ENCODE measurements at places on chromosomes 13 and 19.
A peak's percentile ranks its signal among the peaks of the same experiment; 100 is the strongest.

DNA sequence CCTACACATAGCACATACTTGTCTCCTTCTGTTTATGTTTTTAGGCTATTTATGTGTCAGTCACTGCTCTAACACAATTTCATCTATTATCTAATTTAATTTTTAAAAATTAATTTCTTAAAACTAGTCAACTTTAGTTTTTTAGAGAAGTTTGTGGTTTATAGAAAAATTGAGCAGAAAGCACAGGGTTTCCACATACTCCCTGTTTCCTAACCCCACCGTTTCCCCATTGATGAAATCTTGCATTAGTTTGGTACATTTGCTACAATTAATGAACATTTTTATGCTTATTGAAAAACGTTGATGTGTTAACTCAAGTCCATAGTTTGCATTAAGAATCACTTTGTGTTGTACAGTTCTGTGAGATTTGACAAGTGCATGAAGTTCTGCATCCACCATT is 53.5 kb downstream of the TNFSF13B start:
- no peak for DNase-seq

- DNase-seq: no peak
Measured at GRCh38 chr13:96071504-96071903, 18.3 kb upstream of the UGGT2 start.

GRCh38 chr13:110712849-110713641 is 455 bp upstream of the ING1 start:
- DNase-seq: peak; percentile 99

DNA sequence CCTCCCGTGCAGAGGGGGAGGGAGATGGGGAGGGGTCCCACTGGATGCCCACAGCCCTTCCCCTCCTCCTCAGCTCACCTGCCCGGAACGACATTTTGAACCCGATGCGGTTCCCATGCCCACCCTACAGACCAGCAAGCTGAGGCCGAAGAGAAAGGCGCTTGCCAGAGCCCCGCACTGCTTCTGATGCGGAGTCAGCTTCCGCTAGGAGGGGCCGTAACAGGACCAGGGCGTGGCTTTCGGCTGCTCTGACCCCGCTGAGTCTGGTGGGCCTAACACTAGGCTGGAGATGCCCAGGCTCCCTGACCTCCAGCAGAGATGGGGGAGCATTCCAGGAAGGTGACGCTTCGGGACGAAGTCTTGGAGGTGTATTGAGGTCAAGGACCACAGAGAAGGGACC is 6.7 kb downstream of the ONECUT3 start:
- DNase-seq: no peak

GRCh38 chr13:58706421-58706820 is 1074.9 kb downstream of the PCDH17 start:
- no peak for DNase-seq

DNA sequence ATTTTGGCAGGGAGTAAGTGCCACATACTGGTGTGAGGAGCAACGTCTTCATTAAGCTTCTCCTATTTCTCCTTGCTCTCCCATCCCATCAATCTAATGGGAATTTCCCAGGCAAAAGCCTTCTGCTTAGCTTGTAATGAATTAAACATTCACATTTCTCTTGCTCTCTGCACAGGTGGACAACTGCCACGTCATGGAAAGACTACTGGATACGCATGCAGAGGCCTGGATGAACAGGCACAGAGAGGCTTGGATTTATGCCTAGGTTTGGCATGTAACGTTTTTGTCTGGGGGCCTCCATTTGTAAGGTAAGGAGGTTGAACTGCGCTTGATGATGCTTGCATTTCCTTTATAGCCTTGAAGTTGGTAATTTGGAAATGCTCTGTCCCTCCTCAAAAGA is 374.8 kb downstream of the KLF12 start:
- no peak for DNase-seq

DNA sequence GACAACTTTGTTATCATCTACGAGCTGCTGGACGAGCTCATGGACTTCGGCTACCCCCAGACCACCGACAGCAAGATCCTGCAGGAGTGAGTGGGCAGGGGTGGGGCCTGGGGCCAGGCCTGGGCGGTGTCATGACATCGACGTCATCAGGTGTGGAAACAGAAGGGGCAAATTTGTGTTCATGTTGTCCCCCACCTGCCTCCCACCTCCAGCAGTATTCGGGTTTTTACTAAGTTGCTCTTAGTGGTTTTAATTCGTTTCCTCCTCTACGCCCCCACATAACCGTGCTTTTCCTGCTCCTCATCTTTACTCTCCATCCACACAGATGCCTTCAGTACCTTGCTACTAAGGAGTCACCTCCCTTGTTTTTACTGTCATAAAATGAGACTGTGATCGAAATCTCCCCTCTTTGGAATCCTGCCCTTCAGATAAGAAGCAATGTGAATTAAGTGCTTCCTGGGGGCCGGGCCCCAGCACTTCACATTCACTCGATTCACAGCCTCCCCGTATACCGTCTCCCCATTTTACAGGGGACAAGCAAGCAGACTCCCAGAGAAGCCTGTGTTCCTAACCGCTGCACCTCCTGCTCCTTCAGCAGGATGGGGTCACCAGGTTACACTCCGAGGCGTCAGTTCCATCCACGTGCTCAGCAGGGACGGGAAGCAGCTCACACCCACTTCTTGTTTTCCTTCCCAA is 10.5 kb downstream of the AP1M1 start:
- no peak for DNase-seq

GRCh38 chr19:53646144-53646543 is 14.3 kb downstream of the DPRX start:
- no peak for DNase-seq

GRCh38 chr19:7618348-7618747 is 11.0 kb downstream of the XAB2 start:
- DNase-seq: no peak

- no peak for DNase-seq
Measured at GRCh38 chr19:15260939-15261338, 28.7 kb upstream of the EPHX3 start.

DNA sequence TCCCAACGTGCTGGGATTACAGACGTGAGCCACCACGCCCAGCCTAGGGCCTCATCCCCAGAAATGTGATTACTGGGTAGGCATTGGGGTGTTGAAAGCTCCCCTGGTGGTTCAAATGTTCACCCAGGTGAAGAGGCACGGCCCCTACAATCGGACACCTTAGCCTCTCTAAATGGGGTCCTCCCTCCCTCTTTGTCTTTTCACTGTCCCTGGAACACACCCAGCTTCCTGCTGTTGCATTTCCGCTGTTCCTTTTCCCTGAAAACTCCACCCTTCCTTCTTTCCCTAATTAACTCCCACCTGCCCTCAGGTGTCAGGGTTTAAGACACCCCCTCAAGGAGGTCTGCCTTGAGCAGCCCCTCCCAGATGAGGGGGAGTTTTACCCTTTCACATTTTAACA is 3.6 kb upstream of the PRODH2 start:
- no peak for DNase-seq

GRCh38 chr13:79271616-79272015 is 134.4 kb downstream of the RBM26 start:
- DNase-seq: no peak

DNA sequence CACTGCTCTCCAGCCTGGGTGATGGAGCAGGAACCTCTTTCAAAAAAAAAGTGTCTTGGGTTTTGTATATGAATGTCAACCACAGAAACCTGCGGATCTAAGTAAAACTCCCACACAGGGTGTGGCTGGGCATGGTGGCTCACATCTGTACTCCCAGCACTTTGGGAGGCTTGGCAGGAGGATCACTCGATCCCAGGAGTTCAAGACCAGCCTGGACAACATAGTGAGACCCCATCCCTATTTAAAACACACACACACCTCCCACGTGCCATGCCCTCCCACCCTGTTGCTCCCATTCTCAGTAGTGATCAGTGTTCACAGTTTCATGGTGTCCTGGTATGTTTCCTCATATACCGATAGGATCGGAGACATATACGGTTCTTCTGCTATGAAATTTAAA is 9.2 kb downstream of the TMED1 start:
- DNase-seq: no peak

DNA sequence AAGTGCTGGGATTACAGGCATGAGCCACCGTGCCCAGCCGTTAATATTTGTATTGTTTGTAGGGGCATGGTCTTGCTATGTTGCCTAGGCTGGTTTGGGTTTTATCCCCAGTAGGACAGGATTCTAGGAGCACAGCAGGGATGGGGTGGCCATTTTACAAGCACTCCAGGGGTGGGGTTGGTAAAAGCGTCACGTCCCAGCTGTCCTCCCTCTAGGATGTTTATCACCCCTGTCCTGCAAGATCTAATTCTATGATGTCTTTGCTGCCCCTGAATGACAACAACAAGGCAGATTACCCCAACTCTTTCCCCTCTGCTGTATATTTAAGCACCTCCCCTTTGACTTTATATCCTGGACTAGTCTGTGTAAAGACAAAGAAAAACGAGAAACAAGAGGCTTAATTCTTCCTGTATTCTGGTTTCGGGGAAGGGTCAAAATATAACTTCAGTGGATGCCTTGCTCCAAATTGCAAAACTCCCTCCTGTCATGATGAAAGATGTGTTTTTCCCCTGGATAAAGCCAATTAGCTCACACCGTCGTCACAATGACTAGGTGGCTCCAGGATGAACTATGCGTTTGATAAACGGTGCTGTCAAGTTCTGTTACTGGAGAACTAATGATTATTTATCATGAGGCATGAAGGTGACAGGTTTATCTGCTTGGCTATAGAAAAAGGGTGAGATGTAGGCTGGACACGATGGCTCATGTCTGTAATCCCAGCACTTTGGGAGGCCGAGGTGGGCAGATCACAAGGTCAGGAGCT is 27.8 kb upstream of the OR1M1 start:
- no peak for DNase-seq

GRCh38 chr19:15091918-15092753 is 10.1 kb downstream of the OR1I1 start:
- no peak for DNase-seq

- no peak for DNase-seq
Measured at GRCh38 chr13:27496006-27496405, 45.6 kb upstream of the MTIF3 start.

DNA sequence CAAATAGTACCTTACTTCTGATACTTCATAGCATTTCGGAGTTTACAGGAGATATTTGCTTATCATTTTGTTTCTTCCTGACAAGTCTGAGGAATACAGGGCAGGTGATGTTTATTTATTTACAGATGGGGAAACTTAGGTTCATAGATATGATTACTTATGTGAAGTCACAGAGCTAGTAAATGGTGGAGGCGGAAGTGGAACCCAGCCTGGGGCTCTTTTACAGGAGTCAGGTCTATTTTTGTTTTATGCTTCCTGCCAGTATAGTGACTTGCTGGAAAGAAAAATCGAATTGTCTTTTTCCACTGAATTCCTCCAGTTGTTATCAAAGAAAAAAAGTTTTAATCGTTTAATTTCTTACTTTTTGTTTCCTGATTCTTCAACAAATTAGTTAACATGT is 66.5 kb downstream of the DGKH start:
- DNase-seq: no peak

Measured in activated CD8-positive, alpha-beta memory T cell treated with anti-CD3 and anti-CD28 coated beads, Interleukin-2, amount 50 U/mL, for 48 hours (primary cell).